ENCODE measurements at places on chromosomes 1 and 21.

DNA sequence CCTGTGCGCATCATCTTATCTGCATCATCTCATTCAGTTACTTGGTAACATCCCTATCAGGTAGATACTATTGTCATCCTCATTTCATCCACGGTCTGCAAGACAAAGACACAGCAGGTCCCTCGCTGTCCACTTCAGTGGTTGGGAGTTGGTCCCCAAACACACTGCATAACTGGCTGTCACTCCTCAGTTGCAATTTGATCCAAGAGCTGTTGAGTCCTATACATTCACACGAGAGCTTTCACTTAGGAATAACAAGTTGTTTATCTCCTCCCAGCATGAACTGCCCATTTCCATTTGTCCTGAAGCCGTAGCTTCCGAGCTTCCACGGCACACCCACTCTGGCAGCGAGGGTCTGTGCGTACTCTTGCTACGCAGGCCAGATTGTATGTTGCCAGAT lies 472.0 kb downstream of the CAMTA1 start:
- DNase-seq: no peak

DNA sequence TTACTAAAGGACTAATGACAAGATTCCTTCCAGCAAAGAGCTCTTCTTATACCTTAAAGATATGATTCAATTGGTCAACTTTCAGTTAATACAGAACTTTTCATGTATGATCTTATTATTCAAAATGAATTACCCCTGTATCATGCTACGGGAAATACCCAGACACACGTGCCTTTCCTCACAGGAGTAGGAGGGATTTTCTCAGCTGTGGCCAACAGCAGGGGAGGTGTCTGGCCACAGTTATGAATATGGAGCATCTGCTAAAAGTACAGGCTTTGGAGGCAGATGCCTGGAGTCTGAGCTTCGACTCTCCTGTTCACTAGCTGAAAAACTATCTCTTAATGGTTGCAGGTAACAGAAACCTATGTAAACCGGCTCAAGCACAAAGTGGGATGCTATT lies 53.6 kb downstream of the KIAA1614 start:
- DNase-seq: no peak

GRCh38 chr21:25313829-25314228 lies 293.5 kb downstream of the MRPL39 start:
- DNase-seq: peak; percentile 49

DNA sequence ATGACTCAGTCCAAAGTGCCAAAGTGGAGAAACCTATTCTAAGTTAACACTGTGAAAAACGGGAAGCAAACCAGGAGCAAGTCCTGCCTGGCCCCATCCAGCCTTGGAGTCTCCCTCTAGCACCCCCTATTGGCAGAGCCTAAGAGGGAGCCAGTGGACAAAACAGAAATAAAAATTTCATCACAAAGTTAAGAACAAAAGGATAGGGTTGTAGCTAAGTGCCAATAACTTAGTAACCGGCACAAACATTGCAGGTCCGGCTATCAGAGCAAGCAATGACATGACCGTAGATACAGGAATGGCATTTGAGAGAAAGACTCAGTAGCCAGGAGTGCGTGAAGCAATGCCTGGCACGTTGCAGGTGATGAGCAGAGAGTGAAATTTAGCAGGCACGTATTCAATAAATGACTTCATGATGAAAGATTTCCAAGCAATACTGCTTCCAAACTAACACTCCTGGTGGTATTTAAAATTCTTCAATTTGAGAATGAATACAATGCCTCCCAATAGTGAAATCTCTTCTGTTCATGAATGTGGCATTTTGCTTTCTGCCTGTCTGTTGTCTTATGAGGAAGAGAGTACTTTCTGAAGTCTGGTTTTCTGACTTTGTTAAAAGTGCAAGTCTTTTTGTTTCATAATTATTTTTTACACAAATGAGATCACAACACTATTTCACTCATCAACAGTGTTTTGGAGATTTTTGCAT lies 391.0 kb downstream of the OMA1 start:
- DNase-seq: peak; percentile 18

DNA sequence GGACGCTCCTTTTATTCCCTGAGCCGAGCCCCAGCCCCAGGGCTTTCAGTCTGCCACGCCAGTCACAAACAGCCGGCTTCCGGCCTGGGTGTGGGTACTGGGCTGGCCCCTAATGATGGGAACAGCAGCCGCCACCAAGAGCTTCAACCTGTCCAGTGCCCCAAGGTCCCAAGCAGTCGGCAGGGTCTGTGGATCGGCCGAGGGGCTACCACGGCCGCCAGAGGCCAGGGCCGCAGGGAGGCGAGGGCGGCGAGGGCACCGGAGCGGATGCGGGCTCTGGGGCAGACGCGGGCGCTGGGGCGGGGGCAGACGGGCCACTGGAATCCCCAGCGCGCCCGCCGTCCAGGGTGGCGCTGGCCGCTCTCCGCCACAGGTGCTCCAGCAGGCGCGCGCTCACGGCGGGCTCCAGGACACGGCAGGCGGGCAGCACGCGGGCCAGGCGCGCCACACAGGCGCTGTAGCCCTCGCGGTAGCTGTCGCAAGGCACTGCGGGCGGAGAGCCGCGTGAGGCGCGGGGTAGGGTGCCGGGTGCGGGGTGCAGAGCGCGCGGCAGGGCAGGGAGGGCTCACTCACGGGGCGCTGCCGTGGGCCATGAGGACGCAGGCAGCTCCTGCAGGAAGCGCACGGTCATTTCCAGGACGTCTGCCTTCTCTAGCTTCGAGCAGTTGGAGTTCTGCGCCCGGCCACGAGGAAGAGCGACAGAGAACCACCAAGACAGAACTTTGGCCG lies 887 bp downstream of the HES2 start:
- no peak for DNase-seq

- no peak for DNase-seq
Observed at GRCh38 chr1:91850708-91851107, 35.2 kb downstream of the TGFBR3 start.

DNA sequence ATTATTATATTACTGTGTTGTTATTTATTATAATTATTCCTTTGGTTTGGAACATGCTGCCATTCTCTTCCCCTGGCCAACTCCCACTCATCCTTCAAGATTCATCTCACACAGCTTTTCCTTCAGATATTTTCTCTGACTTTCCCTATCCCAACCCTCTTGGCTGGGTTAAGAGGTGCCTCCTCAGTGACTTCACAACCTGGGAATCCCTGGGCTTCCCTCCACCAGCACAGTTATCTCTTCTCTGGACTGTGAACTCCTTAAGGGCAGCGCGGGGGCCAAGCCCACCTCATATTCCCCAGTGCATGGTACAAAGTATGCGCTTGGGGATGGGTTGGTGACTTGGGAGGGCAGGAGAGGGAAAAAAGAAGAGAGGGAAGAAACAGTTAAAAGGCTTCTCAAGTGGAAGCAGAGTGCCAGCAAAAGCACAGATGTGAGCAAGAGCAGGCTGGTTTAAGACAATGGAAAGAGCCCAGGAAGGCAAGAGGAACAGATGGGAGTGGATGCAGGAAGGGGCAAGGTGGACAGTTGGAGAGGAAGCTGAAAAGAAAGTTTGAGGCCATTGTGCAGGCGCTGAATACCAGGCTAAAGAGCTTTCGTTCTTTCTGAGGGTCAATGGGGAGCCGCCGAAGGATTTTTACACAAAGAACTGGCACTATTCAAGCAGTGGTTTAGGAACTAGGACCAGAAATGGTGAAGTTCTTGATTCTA lies 132.3 kb downstream of the BEND5 start:
- DNase-seq: no peak

GRCh38 chr1:207362962-207363860 lies 41.7 kb downstream of the CD55 start:
- peak; percentile 13 for DNase-seq

GRCh38 chr1:3650248-3651025 lies 534 bp upstream of the WRAP73 start:
- DNase-seq: no peak

DNA sequence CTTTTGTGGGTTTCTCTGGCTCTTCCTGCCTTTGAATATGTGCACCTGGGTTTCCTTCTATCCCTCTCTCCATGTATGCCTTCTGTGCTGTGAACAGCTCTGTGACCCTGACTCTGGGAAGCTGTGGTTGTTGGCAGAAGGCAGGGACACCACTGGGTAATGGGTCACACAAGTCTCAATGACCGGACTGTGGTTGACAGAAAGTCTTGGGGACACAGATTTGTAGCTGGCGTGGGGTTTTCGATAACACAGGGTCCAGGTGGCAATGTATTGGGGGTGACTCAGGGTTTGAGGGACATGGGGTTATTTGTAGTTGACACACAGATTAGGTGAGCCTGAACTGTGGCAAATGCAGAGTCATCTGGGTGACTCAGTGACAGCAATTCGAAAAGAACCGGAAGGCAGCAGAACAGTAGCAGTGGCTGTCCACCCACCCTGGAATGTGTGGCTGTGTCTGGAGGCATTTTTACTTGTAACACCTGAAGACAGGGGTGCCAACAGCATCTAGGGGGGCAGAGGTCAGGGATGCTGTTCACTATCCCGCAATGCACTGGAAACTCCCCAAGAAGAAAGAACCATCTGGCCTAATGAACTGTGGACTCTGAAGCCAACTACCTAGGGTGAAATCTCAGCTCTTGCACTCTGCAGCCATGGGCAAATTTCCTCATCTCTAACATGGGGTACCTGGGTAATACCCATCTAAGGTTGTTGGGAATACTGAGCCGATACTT lies 13.0 kb upstream of the SLC6A9 start:
- peak; percentile 40 for DNase-seq

DNA sequence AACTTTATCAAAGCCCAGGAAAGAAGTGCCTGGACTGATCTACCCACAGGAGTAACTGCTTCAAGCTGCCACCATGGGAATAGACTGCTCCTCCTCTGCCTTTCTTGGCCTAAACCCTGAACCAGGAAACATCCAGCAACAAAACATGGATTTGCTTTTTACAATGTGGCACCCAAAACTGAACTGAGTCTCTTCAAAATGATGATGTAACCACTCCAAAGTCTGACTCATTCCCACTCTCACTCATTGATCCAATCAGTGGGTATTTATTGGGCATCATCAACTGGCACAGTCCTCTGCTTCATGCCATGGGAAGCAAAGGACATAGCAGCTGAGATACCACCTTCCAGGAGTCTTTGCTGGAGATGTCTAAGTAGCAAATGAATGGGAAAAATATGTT lies 23.5 kb downstream of the CYP4A22 start:
- no peak for DNase-seq

- DNase-seq: peak; percentile 64
Observed at GRCh38 chr1:154353460-154353904, 28.2 kb downstream of the ATP8B2 start.
